Gastroesophageal sphincter (tissue), 4 donors: ENCODE measurements at places on chromosomes 1 and 21. TPM values are rescaled to one million over a fixed set of nuclear protein-coding genes. Genes with fewer than 3 reads are reported as not detected.

MIER1 gene
- total RNA-seq = 54.0 TPM

DMBX1 gene
- not detected for total RNA-seq

BEND5 gene
- 2.6 TPM for total RNA-seq

DNA sequence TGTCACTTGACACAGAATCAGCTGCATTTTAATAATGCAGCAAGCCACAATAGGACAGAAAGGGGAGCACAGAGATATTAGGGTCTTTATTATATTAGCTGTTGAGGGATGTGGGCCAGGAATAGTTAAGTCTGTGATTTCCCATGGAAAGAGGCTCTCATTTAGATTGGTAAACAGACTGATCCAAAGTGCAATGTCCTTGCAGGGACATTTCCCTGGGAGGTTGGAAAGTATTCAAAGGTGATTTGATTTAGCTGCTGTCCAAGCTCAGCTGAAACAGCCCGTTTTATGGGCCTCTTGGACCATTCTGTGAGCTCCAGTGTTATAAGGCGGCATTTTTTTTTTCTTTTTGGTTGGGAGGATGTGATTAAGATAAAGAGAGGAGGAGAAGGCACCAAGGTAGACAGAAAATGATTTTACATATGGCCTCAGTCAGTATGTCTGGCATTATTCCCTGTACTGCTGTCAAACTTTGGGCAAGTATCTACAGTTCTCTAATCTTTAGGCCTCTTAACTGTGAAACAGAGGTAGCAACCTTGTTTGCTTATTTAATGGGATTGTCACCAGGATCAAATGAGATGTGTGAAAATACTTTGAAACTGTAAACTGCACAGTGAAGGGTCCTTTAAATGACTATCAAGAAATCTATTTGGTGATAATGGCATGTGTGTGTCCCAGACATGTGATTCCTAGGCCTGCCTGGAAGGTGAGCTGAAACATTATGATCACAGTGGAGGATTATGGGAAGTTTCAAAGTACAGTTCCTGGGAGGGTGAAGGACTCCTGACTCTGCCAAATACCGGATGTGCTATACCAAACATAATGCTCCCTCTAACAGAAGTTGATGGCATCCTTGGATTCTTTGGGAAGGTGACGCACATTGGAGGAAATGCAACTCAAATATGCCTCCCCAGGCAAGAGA, 62.2 kb downstream of the NOS1AP start:
- ATAC-seq = no peak

- no peak for ATAC-seq
Measured at GRCh38 chr21:10272216-10272615, 249.2 kb upstream of the TPTE start.

- ATAC-seq = no peak
Measured at GRCh38 chr1:20921285-20921684, 134.2 kb upstream of the HP1BP3 start.

DNA sequence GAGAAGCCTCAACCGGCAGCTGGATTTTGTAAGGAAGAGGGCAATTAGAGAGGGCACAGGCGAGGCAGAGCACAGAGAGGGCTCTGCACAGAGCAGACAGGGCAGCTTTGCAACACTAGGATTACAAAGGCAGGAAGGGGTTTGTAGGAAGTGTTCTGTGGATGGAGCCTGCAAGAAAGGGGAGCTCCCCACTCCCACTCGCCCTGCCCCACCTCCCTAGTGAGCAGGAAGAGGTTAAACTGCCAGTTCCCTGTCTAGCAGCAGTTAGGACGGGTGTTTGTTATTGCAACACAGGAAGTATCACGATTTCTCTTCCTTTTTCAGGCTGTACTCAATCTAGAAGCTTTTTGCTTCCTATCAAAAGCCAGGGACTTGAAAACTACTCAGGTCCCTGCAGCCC, 63.3 kb upstream of the LRRC8D start:
- ATAC-seq = peak; percentile 50

DNA sequence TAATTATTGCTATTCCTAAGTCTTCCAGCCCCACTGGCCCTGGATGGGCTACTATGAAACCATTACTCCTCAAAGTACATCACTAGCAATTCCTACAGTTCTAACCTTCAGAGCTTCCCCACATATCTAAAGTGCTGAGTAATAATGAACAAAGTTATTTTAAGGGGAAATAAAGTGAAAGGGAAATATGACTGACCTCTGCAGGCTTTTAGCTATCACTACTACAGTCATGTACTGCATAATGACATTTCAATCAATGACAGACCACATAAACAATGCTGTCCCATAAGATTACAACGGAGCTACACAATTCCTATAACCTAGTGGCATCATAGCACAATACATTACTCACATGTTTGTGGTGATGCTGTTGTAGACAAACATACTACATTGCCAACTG, 32.5 kb upstream of the ASPM start:
- no peak for ATAC-seq

IGSF3 gene
- total RNA-seq = 1.7 TPM

GRCh38 chr1:2526824-2527555, 594 bp upstream of the PANK4 start:
- no peak for ATAC-seq

DNA sequence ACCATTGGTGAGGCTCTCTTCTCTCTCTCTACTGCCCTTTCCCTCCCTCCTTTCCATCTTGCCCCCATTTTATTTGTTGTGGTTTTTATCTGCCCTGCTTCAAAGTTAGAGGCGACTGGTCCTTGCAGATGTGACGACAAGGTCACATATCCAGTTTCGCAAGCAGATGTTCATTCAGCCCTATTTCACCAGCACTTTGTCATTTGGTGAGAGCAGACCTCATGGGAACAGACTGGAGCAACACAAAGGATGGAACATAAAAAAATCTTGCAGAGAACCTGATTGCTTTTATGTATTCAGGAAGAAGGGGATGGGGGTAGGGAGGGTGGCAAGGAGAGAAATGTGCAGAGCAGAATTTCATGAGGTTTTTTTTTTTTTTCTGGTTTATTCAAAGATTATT, 84.3 kb downstream of the ELAVL4 start:
- ATAC-seq = no peak

- no peak for ATAC-seq
Measured at GRCh38 chr1:155960081-155960745, 18.1 kb downstream of the ARHGEF2 start.

GRCh38 chr1:11539850-11540772, 61.2 kb downstream of the DISP3 start:
- no peak for ATAC-seq

DNA sequence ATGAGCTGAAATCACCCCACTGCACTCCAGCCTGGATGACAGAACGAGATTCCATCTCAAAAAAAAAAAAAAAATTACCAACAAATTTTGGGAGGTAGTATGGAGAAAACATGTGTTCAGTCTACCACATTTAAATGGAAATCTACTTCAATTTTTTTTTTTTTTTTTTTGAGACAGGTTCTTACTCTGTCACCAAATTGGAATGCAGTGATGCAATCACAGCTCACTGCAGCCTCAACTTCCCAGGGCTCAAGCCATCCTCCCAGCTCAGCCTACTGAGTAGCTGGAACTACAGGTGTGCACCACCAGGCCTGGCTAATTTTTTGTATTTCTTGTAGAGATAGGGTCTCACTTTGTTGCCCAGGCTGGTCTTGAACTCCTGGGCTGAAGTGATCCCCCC, 82.1 kb downstream of the GFI1 start:
- ATAC-seq = no peak

PLD5 gene
- total RNA-seq = 0.37 TPM

DNA sequence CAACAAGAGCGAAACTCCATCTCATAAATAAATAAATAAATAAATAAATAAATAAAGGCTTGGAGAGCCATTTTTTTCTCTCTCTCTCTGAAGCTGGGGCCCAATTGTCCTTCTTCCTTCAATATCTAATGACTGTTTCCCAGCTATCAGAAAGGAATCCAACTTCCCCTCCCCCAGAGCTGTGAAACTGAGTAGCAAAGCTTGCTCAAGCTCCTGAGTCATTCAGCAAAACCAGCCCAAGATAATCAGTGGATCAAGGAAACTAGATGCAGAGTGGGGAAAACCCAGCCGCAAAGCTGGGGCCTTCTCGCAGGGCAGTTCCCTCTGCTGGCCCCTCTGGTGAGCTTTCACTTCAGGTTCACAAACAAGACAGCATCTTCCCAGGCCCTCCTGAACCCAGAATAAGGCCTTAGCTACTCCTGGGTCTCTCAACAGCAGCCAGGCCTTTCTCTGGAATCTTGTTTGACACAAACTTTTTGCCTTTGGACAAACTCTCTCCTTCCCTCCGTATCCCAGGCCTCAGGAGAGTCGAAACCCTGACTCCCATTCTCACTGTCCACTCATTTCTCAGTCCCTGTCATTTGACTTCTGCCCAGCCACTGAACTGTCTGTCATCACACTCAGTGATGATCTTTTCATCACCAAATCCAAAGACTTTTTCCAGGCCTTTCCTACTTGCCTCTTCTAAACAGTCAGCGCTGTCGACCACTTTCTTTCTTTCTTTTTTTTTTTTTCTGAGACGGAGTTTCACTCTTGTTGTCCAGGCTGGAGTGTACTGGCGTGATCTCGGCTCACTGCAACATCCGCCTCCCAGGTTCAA, 18.0 kb upstream of the PTP4A2 start:
- peak; percentile 77 for ATAC-seq

DNA sequence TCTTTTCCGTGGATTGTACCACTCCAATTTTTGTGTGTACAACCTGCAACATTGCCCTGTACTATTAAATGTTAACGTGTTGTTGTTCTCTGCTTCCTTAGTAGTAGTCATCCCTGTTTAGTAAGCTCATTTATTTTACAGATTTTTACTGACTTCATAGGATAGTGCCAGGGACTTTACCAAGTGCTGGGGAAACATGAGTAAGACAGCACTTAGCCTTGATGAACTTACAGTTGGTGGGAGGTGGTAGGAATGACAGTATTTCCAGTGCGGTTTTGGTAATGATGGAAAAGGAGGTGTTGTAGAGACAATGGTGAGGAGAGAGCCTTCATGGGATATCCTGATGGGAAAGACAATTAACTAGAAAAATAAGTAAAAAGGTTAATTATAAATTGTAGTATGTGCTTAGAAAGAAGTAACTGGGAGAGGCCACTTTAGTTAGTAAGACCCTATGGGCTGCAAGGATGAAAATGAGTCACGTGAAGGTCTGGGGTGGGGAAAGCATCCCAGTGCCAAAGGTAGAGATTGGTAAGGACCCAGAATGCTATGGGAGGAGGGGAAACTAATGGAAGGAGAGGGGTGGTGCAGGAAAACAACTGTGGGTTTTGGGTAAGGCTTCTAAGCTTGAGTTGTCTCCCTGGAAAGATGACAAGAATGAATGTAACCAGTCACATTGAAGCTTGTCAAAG, 1.7 kb downstream of the RLF start:
- ATAC-seq = no peak

- ATAC-seq = no peak
Measured at GRCh38 chr21:33268737-33269441, 2.7 kb downstream of the IL10RB start.

- no peak for ATAC-seq
Measured at GRCh38 chr1:10196976-10197375, 13.4 kb upstream of the KIF1B start.

KIF17 gene
- 0.47 TPM for total RNA-seq

DNA sequence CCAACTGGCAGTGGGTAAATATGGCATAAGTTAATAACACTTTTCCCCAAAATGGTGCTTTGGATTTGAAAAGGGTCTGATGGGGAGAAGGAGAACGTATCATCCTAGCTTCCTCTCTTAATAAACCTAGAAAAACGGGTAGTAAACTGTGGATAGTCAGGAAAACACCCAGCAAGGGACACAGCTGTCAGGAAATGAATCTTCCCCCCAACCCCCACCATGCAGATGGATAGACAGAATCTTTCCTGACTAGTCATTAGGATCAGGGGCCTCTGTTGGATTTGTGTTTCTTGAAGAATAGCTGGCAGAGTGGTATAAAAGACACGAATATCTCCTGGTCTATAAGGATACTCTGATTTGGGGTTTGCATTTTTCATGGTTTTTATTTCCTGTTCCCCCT, 22.5 kb upstream of the LAX1 start:
- no peak for ATAC-seq

KCNJ9 gene
- not detected for total RNA-seq

DNA sequence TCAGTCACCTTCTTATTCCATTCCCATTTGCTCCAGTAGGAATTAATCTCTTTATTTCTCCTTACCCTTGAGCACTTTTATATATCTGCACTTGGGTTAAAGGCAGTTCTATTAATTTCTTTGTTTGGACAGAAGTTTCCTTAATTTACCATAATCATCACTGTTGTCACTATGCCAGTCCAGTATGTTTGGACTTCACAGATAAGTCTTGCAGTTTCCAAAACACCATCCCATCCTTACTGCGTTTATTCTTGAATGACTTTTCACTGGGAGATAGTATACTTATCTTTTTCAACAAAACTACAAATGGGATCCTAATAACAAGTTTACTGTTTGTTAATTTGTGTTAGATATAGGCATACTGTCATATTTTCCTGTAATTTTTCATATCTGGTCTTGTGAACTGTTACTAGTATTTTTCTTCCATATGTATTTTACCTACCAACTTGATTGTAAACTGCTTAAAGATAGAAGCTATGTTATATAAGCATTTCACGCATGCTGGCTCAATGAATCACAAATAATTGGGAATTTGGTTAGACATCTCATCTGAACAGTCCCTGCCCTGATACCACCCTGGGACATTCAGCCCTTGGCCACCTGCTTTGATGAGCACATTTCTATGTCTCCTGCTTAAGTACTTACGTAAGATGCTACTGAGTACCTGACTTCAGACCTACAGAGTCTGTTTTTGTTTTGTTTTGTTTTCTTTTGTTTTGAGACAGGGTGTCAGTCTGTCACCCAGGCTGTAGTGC, 78.2 kb downstream of the OLFML2B start:
- ATAC-seq = no peak

GRCh38 chr1:32695098-32695904, 7.3 kb downstream of the SYNC start:
- peak; percentile 45 for ATAC-seq

DNA sequence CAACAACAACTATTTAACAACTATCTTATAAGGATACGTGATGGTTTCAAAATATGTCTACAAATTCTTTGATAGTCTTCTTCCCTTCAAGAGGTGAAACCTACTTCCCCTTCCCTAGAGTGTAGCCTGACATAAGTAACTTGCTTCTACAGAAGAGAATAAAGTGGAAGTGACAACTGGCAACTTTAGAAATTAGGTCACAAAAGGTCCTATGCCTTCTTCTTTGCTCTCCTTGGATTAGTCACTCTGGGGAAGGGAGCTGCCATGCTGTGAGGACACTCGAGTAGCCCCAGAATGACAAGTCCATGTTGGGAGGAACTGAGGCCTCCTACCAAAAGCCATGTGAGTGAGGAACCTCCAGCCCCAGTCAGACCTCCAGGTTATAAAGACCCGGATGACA, 19.2 kb downstream of the EFCAB14 start:
- ATAC-seq = no peak

GRCh38 chr21:44828362-44829056, 10.6 kb upstream of the SUMO3 start:
- no peak for ATAC-seq

DNA sequence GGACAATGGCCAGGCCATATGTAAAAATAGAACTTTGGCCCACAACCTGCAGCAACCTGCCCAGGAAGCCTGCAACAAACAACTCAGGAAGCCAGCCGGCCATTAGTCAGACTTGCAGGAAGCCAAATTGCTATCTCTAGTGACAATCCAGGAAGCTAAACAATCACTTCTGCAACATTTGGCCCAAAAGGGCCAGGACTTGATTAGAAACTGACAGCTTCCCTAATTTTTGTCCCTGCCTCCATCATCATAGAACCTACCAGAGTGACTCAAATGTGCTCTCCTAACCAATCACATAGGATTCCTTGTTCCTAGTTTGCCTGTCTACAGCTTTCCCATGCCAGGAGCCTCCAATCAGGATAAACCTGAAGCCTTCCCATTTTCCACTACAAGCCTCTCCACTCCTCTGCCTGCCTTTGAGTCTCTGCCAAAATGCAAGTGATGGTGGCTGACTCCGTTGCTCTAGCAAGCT, 639.3 kb downstream of the PTPRU start:
- no peak for ATAC-seq

- no peak for ATAC-seq
Measured at GRCh38 chr1:206492589-206492988, 14.7 kb upstream of the RASSF5 start.
